ENCODE measurements at places on chromosomes 11 and 22. TPM values are rescaled to one million over a fixed set of nuclear protein-coding genes. Genes with fewer than 3 reads are reported as not detected.

CHST1 gene
- total RNA-seq: 3.3 TPM

TP53I11 gene
- 5.5 TPM for total RNA-seq

BCO2 gene
- total RNA-seq: 0.78 TPM

C11orf97 gene
- total RNA-seq: not detected
